ENCODE measurements at places on chromosomes 5 and 9.

DNA sequence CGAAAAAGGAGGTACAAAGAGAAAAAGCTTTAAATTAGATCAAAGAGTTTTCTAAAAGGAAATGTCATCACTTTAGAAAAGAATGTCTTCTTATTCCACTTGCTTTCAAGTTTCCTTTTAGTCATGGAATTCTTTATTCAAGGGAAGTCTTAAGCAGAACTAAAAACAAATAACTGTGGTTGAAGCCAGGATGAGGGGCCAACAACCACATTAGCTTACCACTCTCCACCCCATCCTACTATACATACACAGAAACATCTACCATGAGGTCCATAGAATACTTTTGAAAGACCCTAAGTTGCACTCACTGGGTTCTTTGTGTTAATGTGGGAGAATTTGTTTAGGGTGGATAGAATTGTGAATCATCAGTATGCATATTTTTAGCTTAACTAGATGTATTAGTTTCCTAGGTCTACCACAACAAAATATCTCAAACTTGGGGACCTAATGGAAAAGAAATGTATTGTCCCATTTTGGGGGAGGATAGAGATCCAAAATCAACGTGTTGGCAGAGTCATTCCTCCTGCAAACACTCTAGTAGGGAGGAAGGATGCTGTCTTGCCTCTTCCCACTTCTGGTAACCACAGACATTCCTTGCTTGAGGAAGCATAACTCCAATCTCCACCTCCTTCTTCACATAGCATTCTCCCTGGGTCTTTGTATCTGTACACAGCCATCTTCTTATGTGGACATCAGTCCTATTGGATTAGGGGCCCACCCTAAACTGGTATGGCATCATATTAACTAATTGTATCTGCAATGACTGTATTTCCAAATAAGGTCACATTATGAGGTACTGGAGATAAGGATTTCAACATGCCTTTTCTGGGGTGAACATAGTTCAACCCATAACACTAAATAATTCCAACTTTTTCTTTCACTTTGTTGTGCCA, 239.4 kb downstream of the LURAP1L start:
- no peak overlapping the region for H3K4me3 ChIP-seq
- H3K36me3 ChIP-seq = no peaks in the 10 kb centered on the region
- no peak overlapping the region for H3K27ac ChIP-seq
- H3K27me3 ChIP-seq = no peaks in the 10 kb centered on the region

GRCh38 chr5:133440467-133441115, 171.8 kb downstream of the FSTL4 start:
- H3K4me3 ChIP-seq = no peak overlapping the region
- no peaks in the 10 kb centered on the region for H3K36me3 ChIP-seq
- H3K27ac ChIP-seq = no peak overlapping the region
- H3K27me3 ChIP-seq = no peaks in the 10 kb centered on the region
- H3K4me1 ChIP-seq = no peaks in the 10 kb centered on the region

- H3K4me1 ChIP-seq = no peaks in the 10 kb centered on the region
- no peak for DNase-seq
- no peaks in the 10 kb centered on the region for H3K36me3 ChIP-seq
- no peak overlapping the region for H3K27ac ChIP-seq
- no peak overlapping the region for H3K4me3 ChIP-seq
- no peaks in the 10 kb centered on the region for H3K27me3 ChIP-seq
These were observed 109.0 kb downstream of the DPYSL3 start for GRCh38 chr5:147400881-147401280.

GRCh38 chr9:90219548-90220118, 423.0 kb downstream of the DIRAS2 start:
- H3K4me1 ChIP-seq = no peaks in the 10 kb centered on the region
- no peaks in the 10 kb centered on the region for H3K27me3 ChIP-seq
- no peaks in the 10 kb centered on the region for H3K36me3 ChIP-seq
- no peak overlapping the region for H3K27ac ChIP-seq
- H3K4me3 ChIP-seq = no peak overlapping the region

GRCh38 chr5:59436364-59437148, 457.0 kb downstream of the PDE4D start:
- H3K36me3 ChIP-seq = no peaks in the 10 kb centered on the region
- no peak overlapping the region for H3K4me3 ChIP-seq
- DNase-seq = no peak

GRCh38 chr5:113181409-113181808, 204.8 kb downstream of the DCP2 start:
- no peak overlapping the region for H3K27ac ChIP-seq
- no peaks in the 10 kb centered on the region for H3K4me1 ChIP-seq
- H3K27me3 ChIP-seq = no peaks in the 10 kb centered on the region
- no peak overlapping the region for H3K4me3 ChIP-seq
- no peak for DNase-seq

DNA sequence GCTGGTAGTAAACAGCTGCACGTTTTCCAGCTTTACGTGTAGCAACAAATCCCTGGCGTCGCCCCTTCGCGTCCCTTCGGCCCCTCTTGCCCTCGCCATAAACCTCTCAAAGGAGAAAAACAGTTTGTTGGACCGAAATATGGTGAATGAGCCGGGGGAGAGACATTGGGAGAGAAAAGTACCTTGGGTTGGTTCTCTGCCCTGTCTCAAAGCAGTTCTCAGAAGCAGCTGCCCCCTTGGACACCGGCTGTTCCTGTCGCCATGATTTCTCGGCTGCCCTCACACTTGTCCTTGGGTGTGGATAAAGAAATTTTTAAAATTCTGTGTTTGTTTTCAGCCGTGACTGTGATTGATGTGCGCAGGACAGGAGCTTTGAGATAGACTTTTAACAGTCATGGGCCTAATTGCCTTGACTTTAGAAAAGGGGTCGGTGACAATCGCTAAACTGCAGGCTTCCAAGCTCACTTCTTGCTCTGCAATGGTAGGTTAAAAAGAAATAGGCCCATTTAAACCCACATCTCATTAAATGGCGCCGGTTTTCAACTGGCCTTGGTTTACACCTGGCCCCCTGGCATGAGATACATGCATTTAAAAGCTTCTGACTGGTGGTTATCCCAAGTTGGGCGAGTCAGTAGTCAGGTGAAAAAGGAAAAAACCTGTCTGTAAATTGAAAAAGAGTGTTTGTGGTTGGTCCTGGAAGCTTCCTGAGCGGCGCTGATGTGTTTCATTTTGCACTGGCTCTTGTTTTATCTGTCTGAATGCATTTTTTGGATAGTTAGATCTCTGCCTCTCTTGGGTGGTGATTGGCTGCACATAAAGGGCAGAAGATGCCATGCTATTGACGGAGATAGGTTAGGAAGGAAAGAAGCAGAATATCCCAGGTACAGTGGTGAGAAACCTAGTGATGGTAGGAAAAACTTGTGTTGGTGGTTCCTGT, 983 bp downstream of the RCL1 start:
- H3K4me3 ChIP-seq = peak overlapping the region; percentile 99
- H3K4me1 ChIP-seq = peaks cover 4% of the 10 kb centered on the region
- no peak for DNase-seq
- H3K36me3 ChIP-seq = no peaks in the 10 kb centered on the region
- no peaks in the 10 kb centered on the region for H3K27me3 ChIP-seq
- peak overlapping the region; percentile 80 for H3K27ac ChIP-seq

GRCh38 chr9:91736311-91736710, 213.7 kb downstream of the ROR2 start:
- no peaks in the 10 kb centered on the region for H3K36me3 ChIP-seq
- H3K4me1 ChIP-seq = no peaks in the 10 kb centered on the region
- H3K27me3 ChIP-seq = no peaks in the 10 kb centered on the region
- H3K27ac ChIP-seq = no peak overlapping the region
- no peak overlapping the region for H3K4me3 ChIP-seq

DNA sequence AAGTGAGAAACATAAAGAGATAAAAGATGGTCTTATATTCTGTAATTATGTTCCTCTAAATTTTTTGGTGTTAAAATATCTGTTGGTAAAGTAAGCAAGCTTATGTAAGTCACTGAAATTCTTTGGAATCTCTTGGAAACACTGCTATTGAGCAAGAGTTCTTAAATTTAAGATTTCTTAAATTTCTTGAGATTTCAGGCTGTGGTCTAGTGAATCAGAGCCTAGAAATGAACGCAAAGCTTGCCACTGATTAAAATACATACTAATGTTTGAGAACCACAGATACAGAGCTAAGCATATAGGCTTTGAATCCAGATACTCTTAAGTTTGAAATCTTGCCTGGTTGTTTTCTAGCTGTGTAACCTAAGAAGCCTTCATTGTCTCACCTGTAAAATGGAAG, 133.4 kb downstream of the TRPM3 start:
- H3K4me1 ChIP-seq = no peaks in the 10 kb centered on the region
- H3K27ac ChIP-seq = no peak overlapping the region
- no peak overlapping the region for H3K4me3 ChIP-seq
- no peaks in the 10 kb centered on the region for H3K27me3 ChIP-seq
- H3K36me3 ChIP-seq = no peaks in the 10 kb centered on the region
- DNase-seq = no peak

DNA sequence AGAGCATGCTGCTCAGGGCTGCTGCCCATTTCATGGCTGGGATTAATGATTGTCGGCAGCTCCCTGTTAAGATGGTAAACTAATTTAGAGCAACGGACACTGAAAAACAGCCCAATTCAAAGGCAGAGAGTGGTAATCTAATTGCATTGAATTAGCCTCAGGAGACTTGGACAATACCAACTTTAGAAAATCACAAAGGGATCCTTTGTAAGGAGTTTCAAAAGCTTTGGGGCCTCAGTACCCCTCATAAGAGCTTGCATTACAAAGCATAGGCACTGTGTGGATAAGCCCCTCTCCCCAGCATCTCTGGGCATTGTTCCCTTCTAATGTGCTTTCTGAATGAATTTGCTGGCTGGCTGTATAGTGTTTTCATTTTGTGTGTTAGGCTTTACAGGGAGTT, 6.7 kb downstream of the GLRA1 start:
- H3K27ac ChIP-seq = no peak overlapping the region
- DNase-seq = no peak
- no peaks in the 10 kb centered on the region for H3K27me3 ChIP-seq
- H3K4me1 ChIP-seq = no peaks in the 10 kb centered on the region
- H3K36me3 ChIP-seq = no peaks in the 10 kb centered on the region
- no peak overlapping the region for H3K4me3 ChIP-seq

- no peak for DNase-seq
- no peaks in the 10 kb centered on the region for H3K4me1 ChIP-seq
- no peak overlapping the region for H3K4me3 ChIP-seq
- no peaks in the 10 kb centered on the region for H3K27me3 ChIP-seq
These were observed 369.9 kb upstream of the DAB2 start for GRCh38 chr5:39794513-39795210.

GRCh38 chr5:64887910-64888309, 119.2 kb downstream of the CWC27 start:
- H3K27ac ChIP-seq = no peak overlapping the region
- no peak overlapping the region for H3K4me3 ChIP-seq
- H3K36me3 ChIP-seq = no peaks in the 10 kb centered on the region

DNA sequence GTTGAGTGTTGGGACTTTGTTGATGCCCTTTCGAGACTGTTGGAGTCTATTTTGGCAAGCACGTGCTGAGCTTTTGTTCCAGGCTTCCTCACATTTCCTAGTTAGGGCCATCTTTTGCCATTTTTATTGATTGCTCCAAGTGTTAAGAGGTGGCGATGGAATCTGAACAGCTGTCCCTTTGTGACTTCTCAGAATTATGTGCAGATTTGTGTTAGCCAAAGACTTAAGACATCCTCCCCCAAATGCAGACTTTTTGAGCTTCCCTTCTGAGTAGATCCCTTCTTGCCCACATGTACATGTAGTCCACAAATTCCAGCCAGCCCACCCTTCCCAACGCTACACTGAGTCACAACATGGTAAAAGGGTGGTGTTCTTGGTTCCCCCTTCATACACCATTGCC, 59.2 kb downstream of the SPIN1 start:
- H3K27ac ChIP-seq = no peak overlapping the region
- no peaks in the 10 kb centered on the region for H3K27me3 ChIP-seq
- H3K4me3 ChIP-seq = no peak overlapping the region
- peaks cover 6% of the 10 kb centered on the region for H3K4me1 ChIP-seq
- DNase-seq = no peak

DNA sequence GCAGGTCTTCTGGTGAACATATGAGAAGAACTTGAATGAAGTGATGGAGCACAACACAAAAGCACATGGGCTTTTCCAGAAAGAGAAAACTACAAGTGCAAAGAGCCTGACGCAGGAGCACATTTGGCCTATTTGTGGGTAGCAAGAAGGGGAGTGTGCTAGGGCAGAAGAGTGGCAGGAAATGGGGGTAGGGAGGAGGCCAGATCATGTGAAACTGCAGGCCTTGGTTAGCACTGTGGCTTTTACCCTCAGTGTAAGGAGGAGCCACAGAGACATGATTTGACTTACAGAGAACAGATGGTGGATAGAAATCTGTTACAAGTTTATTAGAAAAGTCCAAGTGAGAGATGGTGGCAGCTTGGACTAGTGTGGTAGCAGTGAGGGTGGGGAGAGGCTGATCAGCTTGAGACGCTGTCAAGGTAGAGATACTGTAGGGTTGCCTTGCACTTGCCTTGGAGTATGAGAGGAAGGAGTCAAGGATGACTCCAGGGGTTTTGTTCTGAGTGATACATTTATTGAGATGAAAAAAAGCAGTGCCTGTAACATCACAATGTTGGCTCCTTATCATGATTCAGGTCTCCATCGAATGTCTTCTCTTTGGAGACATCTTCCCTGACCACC, 126.7 kb downstream of the PPP2R2B start:
- peak overlapping the region; percentile 8 for H3K4me3 ChIP-seq
- peaks cover 42% of the 10 kb centered on the region for H3K4me1 ChIP-seq
- DNase-seq = peak; percentile 60
- H3K27ac ChIP-seq = peak overlapping the region; percentile 49
- no peaks in the 10 kb centered on the region for H3K36me3 ChIP-seq

DNA sequence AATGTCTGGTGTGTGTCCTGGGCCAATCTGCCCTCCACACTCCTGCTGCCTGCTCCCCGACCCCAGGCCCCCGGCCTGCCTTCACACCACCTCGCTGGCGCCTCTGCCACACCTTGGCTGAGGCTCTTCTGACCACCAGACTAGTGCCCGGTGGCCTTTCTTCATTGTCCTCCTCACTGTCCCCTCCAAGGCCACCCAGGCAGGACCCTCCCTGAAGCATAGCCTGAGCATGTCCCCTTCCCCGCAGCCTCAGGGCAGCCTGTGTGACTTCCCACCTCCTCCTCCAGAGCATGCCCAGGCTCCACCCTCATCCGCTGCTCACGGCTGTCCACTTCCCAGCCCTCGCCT, 154.6 kb downstream of the OLFM1 start:
- no peaks in the 10 kb centered on the region for H3K36me3 ChIP-seq
- H3K4me1 ChIP-seq = no peaks in the 10 kb centered on the region
- DNase-seq = no peak
- H3K27me3 ChIP-seq = no peaks in the 10 kb centered on the region

GRCh38 chr9:35745569-35745968, 3.5 kb downstream of the GBA2 start:
- H3K36me3 ChIP-seq = no peaks in the 10 kb centered on the region
- H3K27ac ChIP-seq = no peak overlapping the region
- no peaks in the 10 kb centered on the region for H3K27me3 ChIP-seq
- peaks cover 33% of the 10 kb centered on the region for H3K4me1 ChIP-seq
- H3K4me3 ChIP-seq = no peak overlapping the region
- no peak for DNase-seq

Measured in naive thymus-derived CD4-positive, alpha-beta T cell (primary cell).